ENCODE measurements at places on chromosomes 2 and 18. TPM values are rescaled to one million over a fixed set of nuclear protein-coding genes. Genes with fewer than 3 reads are reported as not detected.

YPEL5 gene
- 71.2 TPM for total RNA-seq

ANO7 gene
- total RNA-seq = 1.0 TPM

KCNE4 gene
- total RNA-seq = under 0.01 TPM

UPP2 gene
- not detected for total RNA-seq

COLEC11 gene
- 0.13 TPM for total RNA-seq

TMEM237 gene
- total RNA-seq = 23.6 TPM

LAMA3 gene
- total RNA-seq = 7.0 TPM

REG3G gene
- not detected for total RNA-seq

TFCP2L1 gene
- not detected for total RNA-seq

CLEC4F gene
- 0.13 TPM for total RNA-seq

MSTN gene
- total RNA-seq = 0.13 TPM

GKN2 gene
- not detected for total RNA-seq

GPR39 gene
- not detected for total RNA-seq

WNT6 gene
- not detected for total RNA-seq

OR6B2 gene
- not detected for total RNA-seq
